ENCODE measurements at places on chromosomes 4 and X.

DNA sequence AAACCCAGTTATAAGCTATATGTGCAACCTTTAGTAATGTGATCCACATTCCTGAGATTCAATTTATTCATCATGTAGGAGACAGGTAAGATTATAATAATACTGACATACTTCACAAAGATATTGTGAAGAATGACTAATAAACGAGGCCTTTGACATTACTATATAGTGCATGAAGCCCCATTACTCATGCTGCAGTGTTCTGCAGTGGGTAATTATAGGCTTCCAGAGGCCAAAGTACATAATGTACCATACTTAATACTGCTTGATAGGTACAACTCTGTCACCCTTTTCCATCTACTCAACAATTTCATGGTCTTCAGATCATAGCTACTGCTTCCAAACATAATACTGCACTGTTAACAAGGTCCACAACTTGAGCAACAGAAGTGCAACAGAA lies 68.9 kb downstream of the COL25A1 start:
- no peak for DNase-seq

GRCh38 chr4:182142176-182143085 lies 100.8 kb upstream of the TENM3 start:
- DNase-seq = peak; percentile 16

DNA sequence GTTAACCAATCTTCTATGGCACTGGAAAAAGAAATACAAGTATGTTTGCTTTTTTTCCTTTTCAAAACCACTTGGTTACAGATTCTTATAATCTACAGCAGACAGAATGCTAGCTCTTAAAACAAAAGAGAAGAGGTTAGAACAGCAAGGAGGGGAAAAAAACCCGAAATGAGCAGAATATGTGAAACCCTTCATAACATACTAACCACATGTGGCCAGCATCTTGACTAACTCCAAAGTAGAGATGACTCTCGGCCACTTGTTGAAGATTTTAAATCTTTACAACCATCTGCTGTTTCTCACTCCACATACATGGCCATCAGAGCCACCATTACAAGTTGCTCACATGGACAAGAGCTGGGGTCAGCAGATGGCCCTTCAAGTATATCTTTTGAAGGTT lies 100.3 kb downstream of the PAPSS1 start:
- no peak for DNase-seq

DNA sequence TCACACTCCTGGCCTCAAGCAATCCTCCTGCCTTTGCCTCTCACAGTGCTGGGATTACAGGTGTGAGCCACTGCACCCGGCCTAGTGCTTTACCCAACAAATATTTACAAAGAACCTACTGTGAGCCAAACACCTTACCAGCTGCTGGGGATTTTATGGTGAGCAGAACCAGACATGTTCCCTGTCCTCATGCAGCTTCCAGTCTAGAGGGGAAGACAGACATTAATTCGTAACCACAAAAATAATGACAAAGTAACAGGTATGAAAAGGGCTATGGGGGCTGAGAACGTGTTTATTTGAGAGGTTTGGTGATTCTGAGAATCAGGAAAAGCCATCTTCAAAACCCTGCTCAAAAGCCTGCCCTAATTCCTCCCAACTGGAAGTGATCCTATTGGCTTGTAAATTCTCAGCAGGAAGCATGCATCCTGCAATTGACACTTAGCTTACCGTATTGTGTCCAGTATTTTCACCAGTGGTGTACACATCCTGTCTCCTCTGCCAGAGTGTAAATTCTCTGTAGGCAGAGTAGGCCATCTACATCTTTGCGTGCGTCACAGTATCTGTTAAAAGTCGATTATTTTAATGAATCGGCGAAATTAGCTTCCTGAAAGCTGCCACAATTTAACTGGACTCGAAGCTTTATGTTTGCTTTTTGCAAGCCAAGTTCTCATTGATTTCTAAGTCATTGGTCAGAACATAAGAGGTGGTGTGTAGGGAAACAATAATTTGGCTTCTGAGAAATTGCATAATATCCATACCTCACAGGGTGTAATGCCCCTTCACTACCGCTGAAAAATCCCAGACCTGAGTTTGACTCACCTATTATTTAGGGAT lies 67.0 kb downstream of the TMEM156 start:
- DNase-seq = no peak

DNA sequence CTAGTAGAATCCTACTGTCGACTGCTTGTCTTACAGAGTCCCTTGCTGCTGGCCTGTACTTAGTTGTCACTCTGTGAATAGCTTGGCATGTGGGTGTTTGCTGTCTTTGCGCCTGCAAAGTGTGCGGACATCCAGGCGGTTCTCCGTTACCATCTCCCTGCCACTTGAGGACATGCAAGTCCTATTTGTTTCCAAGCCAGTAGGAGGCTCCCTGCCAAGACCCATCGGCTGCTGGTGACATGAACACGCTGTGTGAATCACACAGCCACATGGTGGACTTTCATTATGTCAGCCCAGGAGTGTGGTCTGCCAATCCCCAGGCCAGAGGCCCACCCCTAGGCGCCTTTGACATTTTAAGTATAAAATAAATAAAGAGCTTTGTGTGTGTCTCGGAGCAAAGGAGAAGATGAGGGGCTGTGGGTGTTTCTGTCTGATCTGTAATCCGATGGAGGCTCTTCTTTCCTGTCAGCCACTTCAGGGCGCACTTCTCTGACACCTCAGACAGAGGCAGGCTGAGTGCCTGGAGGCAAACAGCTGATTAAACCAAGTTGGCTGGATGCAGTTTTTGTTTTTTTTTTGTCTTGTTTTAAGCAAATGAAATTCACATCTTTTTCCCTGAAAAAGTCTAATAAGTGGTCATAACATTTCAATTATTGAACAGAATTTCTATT lies 51.5 kb downstream of the ALPK1 start:
- DNase-seq = no peak

DNA sequence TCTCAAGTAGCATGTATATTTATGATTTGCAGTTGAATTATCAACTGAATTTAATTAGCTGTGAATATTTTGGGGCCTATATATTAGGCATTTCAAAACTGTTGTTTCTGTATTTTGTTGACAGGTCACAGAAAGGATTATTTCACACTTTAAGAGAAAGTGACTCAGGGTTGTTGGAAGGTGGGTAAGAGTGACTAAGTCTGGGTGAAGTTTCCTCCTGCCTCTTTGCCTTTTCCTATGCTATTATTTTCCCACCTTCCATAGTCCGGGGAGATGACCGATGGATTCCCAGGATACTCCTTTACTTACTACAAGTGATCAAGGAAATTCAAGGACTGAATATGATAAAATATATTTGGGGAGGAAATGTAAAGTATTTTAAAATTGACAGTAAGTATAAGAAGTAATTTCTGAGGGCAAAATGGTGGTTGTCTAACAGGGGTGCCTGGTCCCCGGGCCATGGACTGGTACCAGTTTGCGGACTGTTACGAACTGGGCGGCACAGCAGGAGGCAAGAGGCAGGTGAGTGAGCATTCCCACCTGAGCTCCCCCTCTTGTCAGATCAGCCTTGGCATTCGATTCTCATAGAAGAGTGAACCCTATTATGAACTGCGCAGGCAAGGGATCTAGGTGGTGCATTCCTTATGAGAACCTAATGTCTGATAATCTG lies 175.5 kb upstream of the GPRIN3 start:
- no peak for DNase-seq

- DNase-seq = no peak
Observed at GRCh38 chr4:100391863-100392262, 126.0 kb downstream of the EMCN start.

GRCh38 chr4:124433500-124433899 lies 279.0 kb downstream of the ANKRD50 start:
- DNase-seq = no peak

- DNase-seq = peak; percentile 70
Observed at GRCh38 chr4:48129307-48130014, 4.6 kb downstream of the TXK start.

- DNase-seq = peak; percentile 57
Observed at GRCh38 chr4:37715889-37716402, 29.8 kb upstream of the RELL1 start.

DNA sequence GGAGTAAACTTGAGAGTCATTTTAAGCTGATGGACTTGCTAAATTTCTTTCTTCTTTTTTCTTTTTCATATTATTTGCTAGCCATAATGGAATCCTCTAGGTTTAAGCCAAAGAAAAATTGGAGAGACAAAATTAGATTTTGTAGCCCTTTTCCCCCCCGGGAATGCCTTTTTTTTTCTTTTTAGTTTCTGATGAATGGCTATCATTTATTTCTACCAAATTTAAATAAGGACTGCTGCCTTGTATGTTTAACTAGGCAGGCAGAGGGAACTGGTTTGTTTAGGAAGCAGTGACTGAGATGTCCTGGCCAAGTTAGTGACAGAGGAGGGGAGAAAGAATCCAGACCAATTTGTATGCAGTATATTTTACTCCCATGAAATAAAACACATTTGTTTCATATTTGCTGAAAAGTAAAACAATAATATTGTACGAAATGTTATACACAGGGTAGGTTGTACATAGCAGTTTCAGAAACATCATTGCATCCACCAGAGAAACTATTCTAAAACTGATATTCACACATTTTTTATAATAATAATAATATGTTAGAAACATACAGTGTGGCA lies 5.7 kb downstream of the PITX2 start:
- no peak for DNase-seq

- no peak for DNase-seq
Observed at GRCh38 chr4:78624048-78624447, 72.5 kb downstream of the ANXA3 start.

GRCh38 chr4:131063878-131064277 lies 1967.9 kb downstream of the C4orf33 start:
- DNase-seq = no peak

GRCh38 chrX:96710031-96710430 lies 25.4 kb downstream of the DIAPH2 start:
- no peak for DNase-seq

DNA sequence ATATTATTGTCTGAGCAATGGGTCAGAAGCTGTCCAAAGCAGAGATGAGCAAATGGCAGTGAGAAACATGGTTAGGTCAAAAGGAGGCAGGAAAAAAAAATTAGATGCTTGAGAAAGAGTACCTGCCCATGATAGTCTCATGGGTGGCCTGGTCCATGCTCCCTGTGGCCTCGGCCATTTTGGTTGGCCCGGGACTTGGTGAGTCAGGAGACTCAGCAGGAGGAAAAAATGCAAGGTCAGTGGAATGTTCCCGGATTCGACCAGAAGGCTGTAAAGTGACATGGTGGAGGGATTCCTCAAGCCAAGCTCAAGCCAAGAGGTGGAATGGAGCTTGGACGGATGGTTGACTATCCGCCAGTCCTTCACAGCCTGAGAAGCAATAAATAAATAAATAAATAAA lies 236.7 kb downstream of the ASMT start:
- no peak for DNase-seq

- DNase-seq = no peak
Observed at GRCh38 chrX:119885554-119886428, 9.9 kb upstream of the AKAP14 start.

DNA sequence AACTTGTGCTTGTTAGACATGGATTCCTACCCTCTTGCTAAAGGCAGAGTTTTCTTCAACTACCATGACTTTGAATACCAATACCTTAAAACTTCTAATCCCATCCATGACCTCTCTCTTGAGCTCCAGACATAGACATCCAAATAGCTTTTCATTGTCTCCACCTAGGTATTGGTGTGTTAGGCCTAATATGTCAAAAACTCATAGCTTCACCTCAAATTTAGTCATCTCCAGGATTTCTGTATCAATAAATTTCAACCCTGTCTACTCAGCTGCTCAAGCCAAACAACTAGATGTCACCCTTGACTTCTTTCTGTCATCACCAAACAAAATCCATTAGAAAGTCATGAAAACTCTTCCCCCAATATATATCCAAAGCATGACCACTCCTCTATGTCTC lies 617.7 kb upstream of the GRIA3 start:
- no peak for DNase-seq

DNA sequence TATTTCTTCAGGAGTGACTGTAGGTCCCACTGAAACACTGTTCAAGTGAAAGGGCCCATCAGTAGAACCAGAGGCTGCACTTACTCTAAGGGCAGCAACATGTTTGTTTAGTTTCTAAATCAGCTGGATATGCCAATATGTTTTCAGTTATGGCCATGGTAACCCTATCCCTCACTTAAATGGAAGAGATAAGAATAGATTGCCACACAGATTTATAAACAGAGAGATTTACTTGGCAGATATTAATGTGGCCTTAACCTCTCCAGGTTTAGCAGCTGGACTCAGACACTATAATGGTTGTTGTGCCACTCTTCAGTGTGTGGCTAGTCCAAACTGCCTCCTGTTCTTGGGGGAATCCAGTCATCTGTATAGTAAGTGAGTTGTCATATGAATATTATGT lies 354.1 kb downstream of the TEX13C start:
- no peak for DNase-seq

- DNase-seq = no peak
Observed at GRCh38 chrX:30786374-30786773, 102.7 kb downstream of the TAB3 start.

GRCh38 chr4:36215627-36216026 lies 28.7 kb downstream of the ARAP2 start:
- no peak for DNase-seq

- DNase-seq = no peak
Observed at GRCh38 chr4:88418411-88418810, 38.5 kb upstream of the HERC5 start.

GRCh38 chr4:27194599-27195176 lies 334.0 kb downstream of the STIM2 start:
- no peak for DNase-seq

Data from activated T-cell treated with anti-CD3 and anti-CD28 coated beads, Interleukin-2, amount 50 U/mL, for 48 hours (primary cell).